RPMI7951 (cell line): ENCODE measurements at places on chromosomes 12 and 14. TPM values are rescaled to one million over a fixed set of nuclear protein-coding genes. Genes with fewer than 3 reads are reported as not detected.

DNA sequence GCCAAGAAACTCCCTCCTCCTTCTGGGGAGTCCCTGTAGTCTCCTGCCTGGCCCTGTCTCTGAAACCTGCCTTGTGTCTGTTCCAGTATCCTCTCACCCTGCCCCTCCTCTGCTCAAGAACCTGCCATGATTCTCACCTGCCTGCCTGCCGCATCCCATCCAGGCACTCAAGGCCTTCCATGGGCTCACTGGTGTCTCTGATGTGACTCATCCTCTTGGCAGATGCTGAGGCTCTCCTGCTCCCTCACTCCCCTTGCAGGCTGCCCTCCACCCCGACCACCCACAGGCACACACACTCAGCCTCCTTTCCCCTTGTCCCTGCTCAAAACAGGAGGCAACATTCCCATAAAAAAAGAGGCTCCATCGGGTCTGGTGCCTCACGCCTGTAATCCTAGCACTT, 5.8 kb upstream of the BEGAIN start:
- DNase-seq: no peak

- DNase-seq: no peak
Observed at GRCh38 chr14:95523815-95524448, 7.5 kb upstream of the SYNE3 start.

DNA sequence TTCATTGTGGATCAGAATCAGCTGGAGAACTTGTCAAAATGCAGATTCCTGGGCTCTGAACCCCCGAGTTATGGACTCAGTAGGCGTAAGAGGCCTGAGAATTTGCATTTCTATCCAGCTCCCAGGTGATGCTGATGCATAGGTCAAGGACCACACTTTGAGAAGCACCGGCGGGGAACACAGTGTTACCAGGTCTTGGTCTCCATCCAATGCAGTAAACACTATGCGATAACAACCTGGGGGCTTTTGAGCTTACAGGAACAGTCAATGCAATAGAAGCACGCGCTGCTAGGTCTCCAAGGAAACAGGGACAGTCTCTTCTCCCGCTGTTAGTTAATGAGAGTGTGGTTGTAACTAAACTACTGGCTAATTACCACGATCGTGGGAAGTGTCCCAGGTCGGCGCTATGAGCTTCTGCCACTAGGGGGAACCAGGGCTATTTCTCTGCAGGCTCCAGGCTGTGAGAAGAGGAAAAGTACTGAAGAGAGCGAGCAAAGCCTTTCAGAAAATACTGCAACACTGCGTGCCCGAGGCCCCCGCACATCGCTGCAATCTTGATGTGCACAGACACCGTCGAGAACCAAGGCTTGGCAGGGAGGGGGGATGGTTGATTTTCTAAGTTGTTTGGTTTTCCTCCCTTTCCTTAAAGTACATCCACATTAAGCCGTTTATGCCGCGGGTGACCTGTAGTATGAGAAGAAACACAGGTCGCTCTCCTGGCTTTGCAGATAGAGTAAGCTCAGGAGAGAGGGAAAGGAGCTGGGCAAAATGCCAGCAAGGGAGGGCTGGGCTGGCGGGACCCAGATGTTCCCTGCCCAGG, 52.0 kb upstream of the KCNA1 start:
- DNase-seq: peak; percentile 55

DNA sequence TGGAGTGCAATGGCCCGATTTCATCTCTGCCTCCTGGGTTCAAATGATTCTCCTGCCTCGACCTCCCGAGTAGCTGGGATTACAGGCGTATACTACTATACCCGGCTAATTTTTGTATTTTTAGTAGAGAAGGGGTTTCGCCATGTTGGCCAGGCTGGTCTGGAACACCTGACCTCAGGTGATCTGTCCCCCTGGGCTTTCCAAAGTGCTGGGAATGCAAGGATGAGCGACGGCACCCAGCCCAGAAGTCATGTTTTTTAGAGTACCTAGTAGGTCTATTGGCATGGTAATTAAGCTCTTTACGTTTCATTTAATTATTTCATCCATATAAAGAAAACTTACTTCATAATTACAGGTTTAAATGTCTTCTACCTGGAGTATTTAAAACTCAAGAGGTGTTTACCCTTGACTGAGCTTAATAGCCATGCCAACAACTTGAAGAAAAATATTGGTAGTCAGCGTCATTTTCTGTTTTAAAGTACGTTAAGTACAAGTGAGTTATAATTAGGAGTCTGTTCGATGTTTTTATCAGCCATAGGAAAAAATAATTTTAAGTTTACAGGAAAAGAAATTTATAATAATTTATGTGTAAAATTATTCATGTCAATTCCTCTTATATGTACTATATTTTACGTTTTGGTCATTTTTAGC, 4.0 kb downstream of the TMPO start:
- no peak for DNase-seq

DNA sequence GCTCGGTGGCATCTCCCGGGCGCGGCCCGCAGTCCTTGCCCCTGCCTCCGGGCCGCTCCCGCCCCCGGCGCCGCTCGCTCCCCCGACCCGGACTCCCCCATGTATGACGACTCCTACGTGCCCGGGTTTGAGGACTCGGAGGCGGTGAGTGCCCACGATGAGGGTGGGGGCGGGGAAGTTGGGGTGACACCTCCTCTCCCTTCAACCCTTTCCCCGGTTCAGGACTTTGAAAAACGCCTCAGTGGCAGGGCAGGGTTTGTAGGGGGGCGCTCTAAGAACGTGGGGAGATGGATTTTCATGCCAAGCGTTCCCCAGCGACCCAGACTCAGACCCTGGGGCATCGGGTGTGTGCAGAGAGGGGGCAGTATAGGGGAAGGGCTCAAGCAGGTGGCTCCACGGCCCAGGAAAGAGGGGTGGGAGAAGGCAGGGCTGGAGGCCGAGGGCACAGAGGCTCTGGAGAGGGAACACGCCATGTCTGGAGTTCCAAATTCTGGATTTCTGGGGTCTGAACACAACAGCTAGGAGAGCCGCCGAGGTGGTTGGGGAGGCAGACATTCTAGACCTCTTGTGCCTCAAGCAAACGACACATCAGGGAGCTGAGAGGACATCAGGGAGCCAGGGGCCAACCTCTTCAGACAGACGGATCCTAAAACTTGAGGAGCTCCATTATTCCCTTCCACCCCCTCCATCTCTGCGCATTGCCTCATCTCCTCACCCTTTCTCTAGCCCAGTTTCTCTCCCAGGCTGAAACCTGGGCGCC, 715 bp downstream of the CACNB3 start:
- no peak for DNase-seq

The SPTB gene
- total RNA-seq: 0.84 and 1.2 TPM in 2 replicates

The LIMA1 gene
- 72.9 and 86.3 TPM in 2 replicates for total RNA-seq

The USP44 gene
- total RNA-seq: not detected in 2 replicates

The ADAMTS20 gene
- not detected in 2 replicates for total RNA-seq
